ENCODE measurements at places on chromosomes 1 and 21.

- no peak for DNase-seq
Measured at GRCh38 chr1:7153464-7153863, 368.2 kb downstream of the CAMTA1 start.

GRCh38 chr1:21966247-21967000 lies 10.4 kb upstream of the CELA3B start:
- DNase-seq = peak; percentile 45

GRCh38 chr1:232675260-232675659 lies 45.3 kb upstream of the SIPA1L2 start:
- no peak for DNase-seq

- no peak for DNase-seq
Measured at GRCh38 chr1:168220470-168220871, 5.3 kb upstream of the SFT2D2 start.

DNA sequence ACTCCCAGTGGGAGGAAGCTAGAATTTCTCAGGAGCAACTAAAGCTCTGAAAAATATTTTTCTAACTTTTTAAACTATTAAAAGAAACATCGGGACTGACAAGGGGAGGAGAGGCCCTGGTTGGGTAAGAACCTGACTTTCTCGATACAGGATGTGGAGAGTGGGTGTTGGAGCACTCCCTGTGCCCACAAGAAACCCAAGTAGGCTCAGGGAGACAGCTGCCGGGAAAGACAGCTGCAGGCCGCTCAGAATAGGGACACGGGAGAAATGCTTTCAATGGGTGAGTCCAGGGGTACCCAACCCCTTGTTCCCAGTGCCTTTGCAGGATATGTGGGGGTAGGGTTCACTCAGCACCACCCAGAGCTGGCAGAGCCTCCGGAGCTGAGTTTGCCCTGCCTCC lies 43.6 kb downstream of the PLEKHA6 start:
- DNase-seq = no peak

- DNase-seq = no peak
Measured at GRCh38 chr21:26833460-26833939, 11.7 kb downstream of the ADAMTS1 start.

DNA sequence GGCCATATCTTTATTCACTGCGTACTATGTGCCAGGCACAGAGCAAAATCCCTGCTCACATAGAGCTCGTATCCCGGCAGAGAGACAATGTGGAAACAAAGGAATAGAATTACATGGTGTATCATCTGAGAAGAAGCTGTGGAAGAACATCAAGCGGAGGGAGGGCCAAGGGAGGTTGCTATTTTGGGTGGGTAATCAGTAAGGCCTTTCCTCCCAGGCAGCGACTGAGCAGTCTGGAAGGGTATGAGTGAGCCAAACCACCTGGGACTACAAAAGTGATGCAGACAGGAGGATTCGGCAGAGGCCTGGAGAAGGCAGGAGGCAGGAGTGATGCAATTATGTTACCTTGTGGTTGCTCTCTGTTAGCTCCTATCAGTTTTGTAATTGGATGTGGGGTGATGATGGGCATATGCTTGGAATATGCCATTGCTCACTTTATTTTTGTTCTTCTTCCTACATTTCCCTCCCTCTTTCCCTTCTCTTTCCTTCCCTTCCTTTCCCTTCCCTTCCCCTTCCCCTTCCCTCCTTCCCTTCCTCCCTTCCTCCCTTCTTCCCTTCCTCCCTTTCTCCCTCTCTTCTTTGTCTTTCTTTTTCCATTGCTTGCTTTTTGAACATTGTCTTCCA lies 172.9 kb downstream of the DISC1 start:
- no peak for DNase-seq

GRCh38 chr1:52427152-52427551 lies 22.8 kb downstream of the PRPF38A start:
- DNase-seq = no peak

DNA sequence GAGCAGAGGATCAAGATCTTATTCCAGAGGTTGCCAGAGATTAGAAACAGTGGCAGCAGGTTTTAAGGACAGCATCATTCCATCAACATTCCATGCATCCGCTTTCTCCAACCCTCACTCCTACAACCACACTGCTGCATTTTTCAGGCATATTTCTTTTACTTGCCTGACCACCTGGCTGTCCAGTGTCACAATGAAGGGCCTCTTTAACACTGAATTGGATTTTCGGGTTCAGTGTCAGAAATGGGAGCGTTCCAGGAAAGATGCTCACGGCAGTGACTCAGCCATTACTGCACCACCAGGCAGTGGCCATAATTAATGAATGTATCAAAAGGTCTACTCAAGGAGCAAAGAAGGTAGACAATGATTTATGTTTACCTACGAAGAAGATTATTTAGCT lies 200.4 kb upstream of the ESRRG start:
- no peak for DNase-seq

GRCh38 chr1:41440321-41441085 lies 44.0 kb downstream of the EDN2 start:
- no peak for DNase-seq

DNA sequence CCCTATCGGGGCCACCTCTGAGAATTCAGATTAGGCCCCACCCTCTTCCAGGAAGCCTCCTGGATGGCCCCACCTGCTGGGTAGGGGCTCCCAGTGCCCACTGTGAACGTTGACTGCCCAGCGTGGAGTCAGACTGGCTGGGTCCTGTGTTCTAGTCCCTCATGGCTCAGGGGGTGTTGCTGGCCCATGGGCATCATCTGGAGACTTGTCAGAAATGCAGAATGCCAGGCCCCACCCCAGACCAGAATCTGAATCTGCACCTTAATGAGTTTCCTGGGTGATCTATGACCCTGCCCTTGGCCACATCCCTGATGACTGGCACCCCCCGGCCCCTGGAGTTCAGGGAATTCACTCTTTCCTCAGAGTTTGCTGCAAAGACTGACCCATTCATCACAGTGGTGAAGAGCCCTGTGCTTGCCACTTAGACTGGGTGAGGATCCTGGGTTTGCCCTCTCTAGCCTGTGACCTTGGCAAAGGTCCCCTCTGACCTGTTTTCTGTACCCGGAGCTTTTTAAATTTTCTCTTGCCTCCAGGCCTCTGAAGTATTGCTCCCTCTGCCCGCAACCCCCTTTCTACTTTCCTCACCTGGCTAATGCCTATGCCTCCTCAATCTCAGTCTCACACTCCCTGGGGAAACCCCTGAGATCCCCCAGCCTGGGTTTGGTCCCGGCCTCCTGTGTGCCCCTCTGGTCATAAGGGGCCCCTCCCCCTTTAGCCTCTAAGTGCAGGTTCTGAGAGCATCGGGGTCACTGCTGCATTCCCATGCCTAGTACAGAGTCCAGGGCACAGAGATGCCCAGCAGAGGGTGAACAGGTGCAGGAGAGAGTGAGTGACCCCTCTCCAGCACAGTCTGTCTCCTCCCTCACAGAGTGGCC lies 184.2 kb downstream of the MATN1 start:
- DNase-seq = no peak

DNA sequence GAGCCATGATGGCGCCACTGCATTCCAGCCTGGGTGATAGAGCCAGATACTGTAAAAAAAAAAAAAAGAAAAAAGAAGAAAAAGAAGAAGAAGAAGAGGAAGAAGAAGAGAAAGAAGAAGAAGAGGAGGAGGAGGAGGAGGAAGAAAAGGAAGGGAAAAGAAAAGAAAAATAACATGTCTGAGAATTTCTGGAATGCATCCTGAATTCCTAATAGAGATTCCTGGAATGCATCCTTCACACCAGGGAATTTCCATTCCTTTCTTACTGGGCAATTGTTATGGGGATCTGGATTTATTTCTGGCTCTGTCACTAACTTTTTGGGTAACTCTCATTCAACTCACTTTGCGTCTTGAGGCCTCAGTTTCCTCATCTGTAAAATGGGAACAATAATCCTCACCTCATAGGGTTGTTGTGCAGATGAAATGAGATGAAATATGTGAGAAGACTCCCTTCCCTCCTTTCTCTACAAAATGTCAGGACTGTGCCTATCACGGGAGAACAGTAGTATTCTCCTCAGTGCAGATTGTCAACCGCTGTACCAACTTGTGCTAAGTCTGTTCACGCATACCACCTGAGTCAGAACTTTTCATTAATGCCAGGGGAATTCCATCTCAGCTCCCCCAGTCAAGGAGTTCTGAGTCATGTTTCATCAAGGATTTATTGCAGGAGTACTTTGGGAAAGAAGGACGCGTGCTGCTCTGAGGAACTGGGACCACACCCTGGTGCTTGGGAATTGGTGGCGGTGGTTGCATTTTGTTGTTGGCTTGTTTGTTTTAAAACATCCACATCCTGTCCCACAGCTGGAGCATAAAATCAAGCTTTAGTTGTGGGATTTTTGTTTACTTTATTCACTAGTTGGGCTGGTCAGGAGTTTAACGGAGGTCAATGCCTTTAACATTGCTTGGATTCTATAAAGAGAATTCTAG lies 42.4 kb upstream of the ROR1 start:
- DNase-seq = peak; percentile 86

DNA sequence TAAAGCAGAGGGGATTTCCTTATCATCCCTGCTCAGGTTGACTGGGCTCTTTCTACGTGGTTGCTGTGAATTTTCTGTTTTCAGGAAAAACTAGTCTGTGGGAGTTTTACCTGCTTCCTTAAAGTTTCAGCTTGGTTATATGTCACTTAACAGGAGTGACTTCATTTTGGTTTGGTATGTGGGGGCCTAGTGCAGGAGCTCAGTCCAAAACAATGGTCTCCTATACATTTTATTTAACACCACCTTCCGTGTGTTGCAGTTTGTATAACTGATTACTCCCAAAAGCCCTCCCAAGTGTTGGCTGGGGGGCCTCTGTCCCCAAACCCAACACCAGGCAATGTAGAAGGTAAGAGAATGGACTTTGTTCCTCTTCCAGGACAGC lies 5.3 kb downstream of the IL23R start:
- no peak for DNase-seq

GRCh38 chr21:45724345-45724961 lies 80.9 kb downstream of the PCBP3 start:
- no peak for DNase-seq

GRCh38 chr1:20152599-20152930 lies 13.4 kb downstream of the PLA2G2F start:
- no peak for DNase-seq

DNA sequence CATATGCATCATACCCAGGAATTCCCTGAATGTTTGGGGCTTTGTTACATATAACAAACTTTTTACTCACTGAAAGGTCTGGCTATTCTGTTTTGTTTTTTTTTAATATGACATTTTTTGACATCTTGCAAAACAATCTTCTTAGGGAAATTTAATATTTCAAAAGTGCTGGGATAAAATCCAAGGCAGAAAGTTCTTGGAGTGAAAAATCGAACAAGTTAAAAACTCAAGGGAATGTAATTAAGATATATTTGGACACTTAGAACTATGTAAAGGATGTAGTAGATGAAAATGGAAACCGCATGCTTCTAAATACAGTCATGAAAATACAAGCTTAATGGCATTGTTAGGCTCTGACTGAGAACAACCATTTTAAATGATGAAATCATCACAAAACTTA lies 8.6 kb downstream of the CHODL start:
- no peak for DNase-seq

DNA sequence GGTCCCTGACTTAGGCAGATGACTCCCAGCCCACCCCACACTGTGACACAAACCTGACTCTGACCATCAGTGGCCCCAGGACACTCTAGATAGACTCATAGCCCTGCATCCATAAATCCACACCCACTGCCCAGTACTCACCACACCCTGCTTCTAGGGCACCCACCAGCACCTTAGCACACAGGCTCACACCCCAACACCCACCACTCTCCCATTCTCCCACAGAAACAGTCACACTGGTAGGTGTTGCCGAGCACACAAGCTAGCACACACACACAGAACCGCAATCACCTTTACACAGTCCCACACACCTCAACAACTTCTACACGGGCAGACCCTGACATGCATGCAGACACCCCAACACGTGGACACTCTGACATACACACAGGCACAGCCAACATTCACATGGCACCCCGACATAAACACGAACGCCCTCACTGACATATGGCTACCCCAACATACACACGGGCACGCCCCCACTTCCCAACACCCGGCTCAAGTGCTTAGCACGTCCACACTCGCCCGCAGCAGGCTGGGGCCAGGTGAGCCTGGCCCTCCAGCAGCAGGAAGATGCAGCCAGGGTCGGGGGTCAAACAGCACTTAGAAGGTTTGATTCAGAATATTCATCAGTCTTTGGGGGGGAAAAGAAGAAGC lies 105.5 kb upstream of the TARDBP start:
- DNase-seq = no peak

DNA sequence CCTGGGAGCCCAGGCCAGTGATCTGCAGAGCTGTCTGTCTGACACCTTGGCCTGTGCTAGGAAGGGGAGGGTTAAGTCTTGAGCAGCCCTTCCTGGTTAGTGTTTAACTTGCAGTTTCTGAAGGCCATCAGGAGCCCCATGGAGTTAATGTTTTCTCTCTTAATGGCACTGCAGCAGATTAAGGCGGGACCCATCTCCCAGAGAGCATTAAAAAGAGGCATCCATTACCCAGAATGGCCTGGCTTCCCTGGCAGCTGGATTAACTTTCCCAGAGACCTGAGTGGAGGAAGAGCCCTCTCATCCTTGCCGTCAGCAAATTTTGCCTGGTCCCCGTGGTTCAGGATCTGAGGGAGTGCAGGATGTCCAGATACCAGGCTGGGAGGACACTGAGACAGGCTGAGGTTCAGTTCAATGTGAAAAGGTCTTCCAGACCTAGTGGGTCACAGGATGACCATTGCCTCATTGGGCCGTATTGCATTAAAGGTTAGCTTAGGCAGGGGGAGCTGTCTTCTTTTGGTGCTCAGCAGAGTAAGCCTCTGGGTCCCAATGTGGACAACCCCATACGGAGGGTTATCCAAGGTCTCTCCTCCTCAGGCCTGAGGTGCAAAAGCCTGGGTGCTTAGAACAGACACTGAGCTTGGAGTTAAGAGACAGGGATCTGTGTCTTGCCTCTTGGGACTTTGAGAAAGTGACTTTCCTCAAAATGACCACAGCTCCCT lies 522.6 kb downstream of the PTPRU start:
- no peak for DNase-seq

DNA sequence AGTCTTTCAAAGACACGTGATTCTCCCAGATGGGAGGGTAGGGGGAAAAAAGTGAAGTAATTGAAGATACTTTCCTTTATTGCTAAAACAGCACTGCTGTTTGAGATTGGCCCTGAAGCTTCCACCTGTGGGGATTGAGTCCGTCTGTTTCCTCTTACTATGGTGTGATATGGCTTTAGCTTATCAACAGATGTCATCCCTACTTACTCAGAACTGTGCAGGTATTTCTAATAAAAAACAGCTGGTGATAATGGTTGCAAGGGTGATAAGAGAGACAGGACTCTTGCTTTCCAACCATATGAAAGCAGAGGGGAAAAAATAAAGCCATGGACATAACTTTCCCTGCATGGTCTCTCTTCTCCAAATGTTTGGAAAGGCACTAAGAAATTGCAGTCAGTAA lies 41.7 kb upstream of the C8B start:
- no peak for DNase-seq

- no peak for DNase-seq
Measured at GRCh38 chr1:235011064-235011598, 117.5 kb downstream of the TOMM20 start.

GRCh38 chr1:8989821-8990220 lies 36.4 kb downstream of the SLC2A7 start:
- DNase-seq = no peak

GRCh38 chr1:23198373-23198772 lies 18.9 kb downstream of the HTR1D start:
- peak; percentile 90 for DNase-seq

GRCh38 chr1:39113109-39113743 lies 87.1 kb downstream of the NDUFS5 start:
- no peak for DNase-seq
